Activated CD4-positive, alpha-beta T cell treated with anti-CD3 and anti-CD28 coated beads, Interleukin-2, amount 50 U/mL, for 24 hours (primary cell): ENCODE measurements at places on chromosomes 2 and 18.

DNA sequence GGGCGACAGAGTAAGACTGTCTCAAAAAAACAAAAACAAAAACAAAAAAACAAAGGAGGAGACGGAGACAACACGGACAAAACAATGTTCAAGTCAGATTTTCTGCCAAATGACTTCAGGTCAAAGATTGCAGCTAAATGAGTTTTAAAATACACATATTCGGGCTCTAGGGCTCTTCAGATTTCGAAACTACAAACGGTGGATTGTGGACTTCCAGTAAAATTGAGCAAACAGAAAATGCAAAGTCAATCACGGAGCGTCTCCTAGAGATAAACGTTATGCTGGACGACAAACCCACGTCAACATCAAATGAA lies 558 bp downstream of the MRPS5 start:
- no peak for DNase-seq

GRCh38 chr18:45976566-45976965 lies 9.4 kb upstream of the EPG5 start:
- DNase-seq, result no peak

- peak; percentile 56 for DNase-seq
Observed at GRCh38 chr2:112187805-112188596, 49.8 kb downstream of the FBLN7 start.

GRCh38 chr2:71952572-71953188 lies 195.0 kb downstream of the CYP26B1 start:
- no peak for DNase-seq
